ENCODE measurements at places on chromosomes 2 and 18.

DNA sequence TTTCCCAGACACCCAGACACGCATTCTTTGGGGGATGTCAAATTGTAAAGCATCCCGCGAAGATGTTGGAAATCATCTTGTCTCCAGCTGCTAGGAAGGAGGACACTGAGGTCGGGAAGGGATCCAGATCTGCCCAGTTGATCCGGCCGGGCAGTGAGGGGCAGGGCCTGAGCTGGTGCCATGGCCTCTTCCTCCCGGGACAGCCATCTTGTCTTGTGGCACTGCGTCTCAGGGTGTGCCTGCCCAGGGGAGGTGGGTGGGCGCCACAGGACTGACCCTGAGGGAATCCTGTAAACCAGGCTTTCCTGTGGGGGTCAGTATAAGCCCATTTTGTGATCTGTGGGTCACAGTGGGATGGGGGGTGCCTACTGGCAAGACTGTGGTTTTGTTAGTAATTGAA lies 10.1 kb downstream of the TRAF3IP1 start:
- no peak for DNase-seq

DNA sequence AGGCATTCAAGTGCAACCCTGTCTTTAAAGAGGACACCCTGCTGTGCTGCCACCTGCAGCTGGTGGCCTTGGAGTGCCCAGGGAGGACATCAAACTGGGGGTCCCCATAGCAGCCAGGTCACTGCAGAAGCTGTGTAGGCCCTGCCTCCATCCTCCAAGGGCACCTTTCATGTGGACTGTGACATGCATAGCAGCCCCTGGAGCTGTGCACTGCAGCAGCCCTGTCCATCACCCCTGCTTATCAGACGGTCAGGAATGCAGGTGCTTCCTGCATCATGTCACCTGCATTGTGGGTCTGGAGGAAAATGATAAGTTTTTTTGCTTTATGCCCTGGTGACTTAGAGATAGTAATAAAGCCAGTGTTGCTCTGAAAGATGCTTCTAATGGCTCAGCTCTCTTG lies 155.7 kb downstream of the DYSF start:
- DNase-seq = no peak

DNA sequence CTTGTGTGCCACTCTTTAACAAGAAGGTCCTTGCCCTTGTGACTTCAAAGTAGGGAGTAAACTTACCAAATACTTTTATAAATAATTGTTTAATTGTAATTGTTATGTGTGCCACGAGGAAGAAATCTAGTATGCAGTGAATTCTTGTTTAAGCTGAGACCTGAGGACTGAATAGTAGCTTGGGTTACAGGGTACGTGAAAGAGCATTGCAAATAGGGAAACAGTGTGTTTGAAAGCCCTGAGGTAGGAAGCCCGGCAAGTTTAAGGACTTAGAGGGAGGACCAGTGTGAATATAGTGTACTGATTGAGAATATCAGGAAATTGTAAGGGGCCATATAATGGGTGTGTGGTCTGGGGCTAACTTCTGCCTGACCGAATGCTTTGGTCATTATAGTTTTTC lies 26.2 kb downstream of the PHLPP1 start:
- no peak for DNase-seq

- no peak for DNase-seq
These were observed 234.4 kb upstream of the RGPD4 start for GRCh38 chr2:107592280-107592624.

DNA sequence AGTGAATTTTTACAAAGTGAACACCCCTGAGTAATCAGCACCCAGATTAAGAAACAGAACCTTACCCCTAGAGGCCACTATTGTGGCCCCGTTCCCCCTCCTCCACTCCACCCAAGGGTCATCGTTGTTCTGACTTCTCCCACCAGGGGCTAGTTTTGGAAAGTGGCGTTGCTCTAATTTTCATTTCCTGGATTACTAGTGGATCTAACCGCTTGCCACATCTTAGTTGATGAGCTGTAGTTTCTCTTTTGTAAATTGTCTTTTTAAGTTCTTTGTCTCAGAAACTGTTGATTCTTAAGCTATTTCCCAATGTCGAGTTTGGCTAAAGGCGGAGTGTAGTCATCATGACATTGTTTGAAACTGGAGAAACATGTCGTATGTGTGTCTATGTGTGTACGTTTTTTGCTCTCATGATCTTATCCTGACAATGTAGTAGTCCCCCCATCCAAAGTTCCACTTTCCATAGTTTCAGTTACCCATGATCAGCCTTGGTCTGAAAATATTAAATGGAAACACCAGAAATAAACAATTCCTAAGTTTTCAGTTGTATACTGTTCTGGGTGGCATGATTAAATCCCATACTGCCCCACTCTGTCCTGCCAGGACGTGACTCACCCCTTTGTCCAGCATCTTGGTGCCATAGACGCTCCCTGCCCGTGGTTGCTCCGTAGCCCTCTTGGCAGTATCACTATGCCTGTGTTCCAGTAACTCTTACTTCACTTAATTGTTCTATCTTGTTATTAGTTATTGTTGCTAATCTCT lies 71.0 kb upstream of the SP3 start:
- no peak for DNase-seq

- no peak for DNase-seq
These were observed 52.7 kb downstream of the DSEL start for GRCh38 chr18:67463829-67464228.
